Smooth muscle cell of the pulmonary artery (primary cell): ENCODE measurements at places on chromosomes 13 and 19. TPM values are rescaled to one million over a fixed set of nuclear protein-coding genes. Genes with fewer than 3 reads are reported as not detected.

KLK8 gene
- not detected in 2 replicates for total RNA-seq

BCAM gene
- total RNA-seq = 25.3 and 34.6 TPM in 2 replicates

IRF2BP1 gene
- 24.0 and 30.8 TPM in 2 replicates for total RNA-seq

SPINT2 gene
- total RNA-seq = 10.9 and 17.7 TPM in 2 replicates

DACH1 gene
- total RNA-seq = not detected in 2 replicates

ZNF607 gene
- total RNA-seq = 6.5 and 6.8 TPM in 2 replicates

KLK4 gene
- not detected in 2 replicates for total RNA-seq

ZNF729 gene
- not detected in 2 replicates for total RNA-seq

GZMM gene
- 0.17 TPM in 1 of 2 replicates, not detected in the other for total RNA-seq

LILRB1 gene
- not detected in 2 replicates for total RNA-seq

ZNF571 gene
- 3.2 and 3.7 TPM in 2 replicates for total RNA-seq

PDCD2L gene
- total RNA-seq = 4.9 and 7.0 TPM in 2 replicates

PCP2 gene
- total RNA-seq = not detected in 2 replicates

UPF3A gene
- 14.6 and 20.0 TPM in 2 replicates for total RNA-seq

WDR88 gene
- total RNA-seq = not detected in 2 replicates

FUT1 gene
- 0.13 TPM in 2 replicates for total RNA-seq

FGF9 gene
- 0.03 and 0.39 TPM in 2 replicates for total RNA-seq

PCSK4 gene
- total RNA-seq = 0.92 and 1.4 TPM in 2 replicates

NLRP5 gene
- not detected in 2 replicates for total RNA-seq

MAP3K10 gene
- total RNA-seq = 8.6 and 11.6 TPM in 2 replicates

DKKL1 gene
- total RNA-seq = not detected in 2 replicates

MEIOSIN gene
- not detected in 2 replicates for total RNA-seq

IGFL2 gene
- 0.13 TPM in 1 of 2 replicates, not detected in the other for total RNA-seq

CD37 gene
- not detected in 2 replicates for total RNA-seq

MBD3L2 gene
- not detected in 2 replicates for total RNA-seq

SLC1A6 gene
- total RNA-seq = not detected in 2 replicates

GGACT gene
- total RNA-seq = 3.1 and 3.4 TPM in 2 replicates

LIM2 gene
- total RNA-seq = not detected in 2 replicates

PALM gene
- total RNA-seq = 5.2 and 18.2 TPM in 2 replicates

URAD gene
- not detected in 2 replicates for total RNA-seq

CYP2A6 gene
- total RNA-seq = not detected in 2 replicates

CEACAM7 gene
- total RNA-seq = not detected in 2 replicates

DNAAF3 gene
- 0.07 and 0.10 TPM in 2 replicates for total RNA-seq

KIR3DL2 gene
- not detected in 2 replicates for total RNA-seq

SLC6A16 gene
- 0.13 and 0.33 TPM in 2 replicates for total RNA-seq

C19orf81 gene
- not detected in 2 replicates for total RNA-seq

CLEC11A gene
- 69.0 and 84.0 TPM in 2 replicates for total RNA-seq
